ENCODE measurements at places on chromosomes 12 and 14.

GRCh38 chr12:54683398-54683797 is 35.2 kb upstream of the DCD start:
- no peak for DNase-seq

DNA sequence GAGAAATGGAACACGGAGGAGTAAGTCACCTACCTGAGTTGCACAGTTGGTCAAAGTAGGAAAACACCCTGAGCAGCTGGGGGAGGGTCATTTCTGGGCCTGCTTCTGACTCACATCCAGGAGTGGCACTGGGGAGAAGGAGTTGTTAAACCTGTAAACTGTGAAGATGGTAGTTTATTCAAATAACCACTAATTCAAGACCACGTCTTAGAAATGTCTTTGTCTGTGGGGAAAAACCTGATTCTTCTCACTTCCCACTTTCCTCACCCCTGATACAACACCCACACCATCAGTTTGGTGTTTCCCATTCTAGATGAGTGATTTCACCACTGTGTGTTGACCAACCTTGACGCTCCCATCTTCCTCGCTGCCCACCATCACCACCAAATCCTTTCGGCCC is 207.1 kb downstream of the ANO4 start:
- DNase-seq, result no peak

DNA sequence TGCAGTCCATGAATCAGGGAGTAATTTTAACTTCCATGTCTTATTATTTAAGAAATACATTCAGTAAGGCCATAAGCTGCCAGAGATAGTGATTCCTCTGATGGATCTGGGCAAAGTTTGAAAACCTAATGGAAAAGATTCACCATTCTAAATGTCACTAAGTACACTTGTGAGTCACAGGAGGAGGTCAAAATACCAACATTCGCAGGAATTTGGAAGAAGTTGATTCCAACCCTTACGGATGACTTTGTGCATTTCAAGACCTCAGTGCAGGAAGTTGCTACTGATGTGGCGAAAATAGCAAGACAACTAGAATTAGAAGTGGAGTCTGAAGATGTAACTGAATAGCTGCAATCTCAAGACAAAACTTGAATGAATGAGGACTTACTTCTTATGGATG is 69.8 kb downstream of the OSBPL8 start:
- no peak for DNase-seq

GRCh38 chr14:91291786-91292405 is 47.4 kb upstream of the GPR68 start:
- DNase-seq, result peak; percentile 54

DNA sequence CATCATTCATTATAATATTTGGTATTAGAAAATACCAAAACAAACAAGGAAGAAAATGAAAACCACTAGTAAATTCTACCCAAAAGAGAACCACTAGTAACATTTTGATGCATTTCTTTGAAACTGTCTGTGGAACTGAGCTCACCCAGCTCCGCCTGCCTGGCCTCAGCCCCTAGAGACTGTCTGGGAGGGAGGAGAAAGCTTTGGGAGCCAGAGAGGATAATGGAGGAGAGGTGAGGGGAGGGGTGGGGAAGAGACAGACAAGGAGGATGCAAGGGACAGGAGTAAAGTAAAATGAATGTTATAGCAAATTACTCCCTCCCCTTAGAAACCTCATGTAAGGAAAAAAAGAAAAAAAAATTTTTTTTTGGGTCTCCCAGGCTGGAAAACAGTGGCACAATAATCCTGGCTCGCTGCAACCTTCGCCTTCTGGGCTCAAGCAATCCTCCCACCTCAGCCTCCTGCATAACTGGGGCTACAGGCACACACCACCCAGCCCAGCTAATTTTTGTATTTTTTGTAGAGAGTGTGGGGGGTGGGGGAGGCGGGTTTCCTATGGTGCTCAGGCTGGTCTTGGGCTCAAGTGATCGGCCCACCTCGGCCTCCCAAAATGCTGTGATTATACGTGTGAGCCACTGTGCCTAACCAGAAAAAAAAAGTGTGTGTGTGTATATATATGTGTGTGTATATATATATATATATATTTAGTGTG is 3.2 kb upstream of the MMP19 start:
- DNase-seq, result no peak

- DNase-seq, result no peak
Observed at GRCh38 chr14:33294419-33294818, 355.7 kb downstream of the NPAS3 start.

DNA sequence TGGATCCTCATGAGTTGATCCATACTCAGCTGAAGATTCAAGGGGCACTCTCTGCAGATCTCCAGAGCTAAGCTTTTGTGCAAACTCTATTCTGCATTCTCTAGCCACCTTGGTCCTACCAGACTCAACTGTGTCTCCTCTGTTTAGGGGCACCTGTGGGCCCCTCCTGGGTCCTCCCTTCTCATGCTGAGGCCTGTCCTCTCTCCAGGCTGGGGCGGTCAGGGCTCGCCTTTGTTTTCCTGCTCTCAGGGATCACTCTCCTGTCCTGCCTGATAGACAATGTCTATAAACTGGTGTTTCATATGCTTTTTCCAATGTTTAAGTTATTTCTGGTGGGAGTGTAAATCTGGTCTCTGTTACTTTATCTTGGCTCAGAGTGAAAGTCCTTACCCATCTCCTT is 11.6 kb upstream of the KIF26A start:
- no peak for DNase-seq

- DNase-seq, result no peak
Observed at GRCh38 chr12:10033783-10034545, 3.5 kb downstream of the CLEC9A start.

GRCh38 chr14:75860561-75861160 is 121.1 kb downstream of the TGFB3 start:
- no peak for DNase-seq

GRCh38 chr12:51001799-51002198 is 24.4 kb downstream of the SLC11A2 start:
- DNase-seq, result no peak
